Activated CD4-positive, alpha-beta T cell treated with anti-CD3 and anti-CD28 coated beads, Interleukin-2, Interleukin-4, amounts not matched to agents 100 ng/mL and 50 ng/mL, durations not matched to agents 16 hours and 8 hours (primary cell): ENCODE measurements at places on chromosomes 11 and 22.
A peak's percentile ranks its signal among the peaks of the same experiment; 100 is the strongest.

DNA sequence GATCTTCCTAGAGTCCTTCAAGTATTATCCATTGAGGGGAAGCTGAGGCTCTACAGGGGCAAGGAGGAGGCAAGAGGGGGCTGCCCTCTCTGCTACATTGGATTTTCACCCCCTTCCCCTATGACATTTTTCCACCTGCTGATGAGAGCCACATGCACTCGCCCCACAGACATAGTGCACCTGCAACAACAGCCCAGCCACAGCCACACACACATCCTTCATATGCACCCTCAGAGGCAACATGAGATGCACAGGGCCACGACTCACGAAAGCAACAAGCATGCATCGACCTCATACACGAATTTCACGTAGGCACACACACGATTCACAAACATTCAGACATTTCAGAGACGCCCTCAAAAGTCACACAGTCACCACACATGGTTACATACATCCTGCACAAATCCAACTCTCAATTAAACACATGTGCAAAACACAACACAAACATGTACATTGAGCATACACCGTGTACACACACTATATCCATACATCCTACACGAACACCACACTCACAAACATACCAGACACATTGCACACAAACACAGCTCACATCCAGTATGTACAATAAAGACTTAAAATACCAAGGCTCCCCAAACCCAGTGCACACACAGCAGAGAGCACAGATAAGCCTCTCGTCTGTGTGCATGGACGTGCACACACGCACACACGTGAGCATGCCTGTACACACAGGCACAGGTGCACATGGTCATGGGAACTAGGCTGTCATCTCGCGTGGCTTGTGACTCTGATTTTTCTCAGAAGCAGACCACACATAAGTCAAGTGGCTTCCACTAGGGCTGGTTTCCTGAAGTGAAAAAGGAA is 6.3 kb upstream of the LRRC32 start:
- DNase-seq: no peak

- DNase-seq: no peak
Measured at GRCh38 chr11:17197431-17197898, 10.3 kb downstream of the PIK3C2A start.

- no peak for DNase-seq
Measured at GRCh38 chr11:107157809-107158187, 139.5 kb upstream of the GUCY1A2 start.

DNA sequence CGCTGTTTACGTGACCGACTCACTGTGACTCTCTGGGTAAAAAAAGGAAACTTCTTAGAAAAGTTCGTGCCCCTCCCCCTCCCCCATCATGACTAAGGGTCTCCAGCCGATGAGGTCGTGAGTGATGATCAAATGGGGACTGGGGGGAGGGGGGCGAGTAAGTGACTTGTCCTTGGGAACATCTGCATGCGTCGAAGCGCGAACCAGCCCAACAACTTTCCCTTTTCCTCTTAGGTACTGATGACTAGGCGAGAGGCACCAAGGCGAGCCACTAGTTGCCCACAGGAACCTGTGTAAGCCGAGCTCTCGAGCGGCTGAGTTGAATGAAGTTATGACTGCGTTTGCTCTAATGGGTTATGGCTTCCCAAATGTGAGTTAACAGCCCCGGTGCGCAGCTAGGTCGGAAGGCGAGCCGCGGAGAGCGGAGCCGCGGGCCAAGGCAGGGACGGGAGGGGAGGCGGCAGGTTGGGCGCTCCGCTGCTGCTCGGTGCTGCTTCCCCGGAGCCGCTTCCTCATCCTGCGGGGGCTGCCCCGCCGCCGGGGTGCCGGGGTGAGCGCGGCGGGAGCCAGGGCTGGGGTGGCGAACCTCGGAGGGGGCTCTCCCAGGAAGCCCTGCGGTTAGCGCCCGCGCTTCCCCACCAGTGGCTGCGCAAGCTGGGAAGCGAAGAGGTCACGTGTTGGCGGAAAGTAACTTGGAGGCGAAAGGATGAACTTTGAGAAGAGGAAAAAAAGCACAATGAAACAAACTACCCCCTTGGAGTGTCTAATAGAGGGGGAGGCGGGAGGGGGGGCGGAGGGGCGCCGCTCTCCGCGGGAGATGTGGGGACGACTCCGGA is 22.1 kb upstream of the BDNF start:
- peak; percentile 6 for DNase-seq
